ENCODE measurements at places on chromosomes 13 and 19.

DNA sequence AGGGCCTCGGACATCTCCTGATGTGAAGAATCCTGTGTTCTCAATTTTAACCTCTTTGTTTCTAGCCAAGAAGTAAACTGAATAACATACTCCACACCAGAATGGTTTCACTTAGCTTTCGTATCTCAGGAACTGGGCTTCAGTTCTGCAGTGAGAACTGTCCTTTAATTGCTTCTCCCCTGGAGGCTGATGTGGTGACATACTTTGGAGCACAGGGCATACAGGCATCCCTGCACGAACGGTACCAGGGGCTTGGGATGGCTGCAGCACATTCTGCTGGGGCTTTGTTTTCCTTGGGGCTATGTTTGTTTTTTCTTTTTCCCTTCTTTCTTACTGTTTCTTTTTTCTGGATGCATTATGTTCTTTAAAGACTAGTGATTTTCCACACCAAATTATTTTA, 230.5 kb downstream of the TM9SF2 start:
- no peak for DNase-seq

GRCh38 chr13:48201044-48201443, 32.0 kb upstream of the ITM2B start:
- DNase-seq, result no peak

DNA sequence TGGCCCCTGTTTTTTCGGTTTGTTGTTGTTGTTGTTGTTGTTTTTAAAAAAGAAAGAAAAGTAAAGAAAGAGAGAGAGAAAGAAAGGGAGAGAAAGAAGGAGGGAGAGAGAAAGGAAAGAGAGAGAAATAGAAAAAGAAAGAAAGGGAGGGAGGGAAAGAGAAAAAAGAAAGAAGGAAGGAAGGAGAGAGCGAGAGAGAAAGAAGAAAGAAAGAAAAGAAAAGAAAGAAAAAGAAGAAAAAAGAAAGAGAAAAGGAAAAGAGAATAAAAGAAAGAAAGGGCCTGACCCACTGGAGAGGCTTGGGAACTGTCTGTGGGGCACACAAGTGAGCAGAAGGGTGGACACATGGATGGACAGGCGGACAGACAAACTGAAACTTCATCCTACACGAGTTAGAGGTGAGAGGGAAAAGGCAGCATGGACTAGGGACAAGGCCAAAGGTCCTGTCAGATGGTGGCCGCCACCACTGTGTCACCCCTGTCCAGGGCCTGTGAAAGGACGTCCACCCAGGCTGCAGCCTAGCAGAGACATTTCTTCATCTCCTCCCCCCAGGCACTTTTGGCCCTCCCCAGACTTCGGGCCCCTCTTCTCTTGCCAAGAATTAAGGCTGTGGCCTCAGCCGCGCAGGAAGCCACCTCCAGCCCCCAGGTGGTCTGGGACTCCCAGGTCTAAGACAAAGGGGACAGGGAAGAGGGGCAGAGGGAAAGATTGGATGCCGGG, 9.1 kb upstream of the BCAM start:
- no peak for DNase-seq

DNA sequence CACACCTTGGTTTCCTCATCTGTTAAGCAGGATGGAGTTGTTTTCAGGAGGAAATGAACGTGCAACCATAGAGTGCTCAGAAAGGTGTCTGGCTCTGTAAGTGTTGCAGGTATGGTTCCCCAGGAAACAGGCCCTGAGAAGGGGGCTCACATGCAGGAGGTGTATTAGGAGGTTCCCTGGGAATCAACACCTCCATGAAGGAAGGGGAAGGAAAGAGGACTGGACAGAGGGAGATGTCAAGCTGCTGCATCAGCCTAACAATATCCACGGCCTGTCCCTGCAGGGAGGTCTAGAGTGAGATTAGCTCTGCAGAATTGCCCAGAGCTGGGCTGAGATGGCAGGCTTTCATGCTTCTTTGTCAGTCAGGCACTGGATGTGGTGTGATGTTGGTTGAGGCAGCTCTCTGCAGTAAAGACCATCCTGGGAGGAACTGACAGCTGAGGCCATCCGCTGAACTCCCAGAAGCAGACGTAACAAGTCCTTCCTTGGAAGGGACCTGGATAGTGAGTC, 373.3 kb downstream of the ZNF536 start:
- no peak for DNase-seq

- DNase-seq, result no peak
Measured at GRCh38 chr19:9850235-9850959, 15.3 kb downstream of the PIN1 start.

- DNase-seq, result peak; percentile 67
Measured at GRCh38 chr19:38634757-38635482, 12.5 kb upstream of the ACTN4 start.

DNA sequence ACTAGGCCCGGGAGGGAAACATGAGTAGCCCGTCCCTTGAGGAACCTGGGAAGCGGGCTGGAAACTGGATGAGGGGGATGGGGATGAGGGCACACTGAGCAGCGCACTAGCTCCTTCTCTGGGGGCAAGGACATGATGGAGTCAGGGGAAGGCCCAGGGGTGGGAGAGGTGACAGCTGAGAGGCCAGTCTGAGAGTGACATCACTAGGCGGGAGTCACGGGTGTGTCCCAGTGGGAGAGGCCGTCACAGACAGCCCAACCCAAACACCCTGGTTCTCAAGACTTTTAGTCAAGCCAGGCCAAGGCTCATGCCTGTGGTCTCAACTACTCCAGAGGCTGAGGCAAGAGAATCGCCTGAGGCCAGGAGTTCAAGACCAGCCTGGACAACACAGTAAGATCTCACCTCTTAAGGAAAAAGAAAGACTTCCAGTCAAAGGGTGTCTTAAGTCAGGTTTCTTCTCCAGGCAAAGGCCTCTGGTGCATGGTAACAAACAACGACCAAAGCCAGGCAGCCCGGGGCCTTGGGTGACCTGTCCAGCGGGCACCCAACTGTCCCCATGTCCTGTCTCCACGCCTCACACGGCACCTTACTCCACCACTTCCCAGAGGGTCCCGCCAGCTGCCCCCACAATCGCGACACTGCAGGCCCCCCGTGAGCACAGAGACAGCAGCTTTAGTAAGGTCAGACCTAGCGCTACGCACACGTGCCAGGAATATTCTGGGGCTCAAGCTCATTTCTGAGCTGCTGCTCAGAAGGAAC, 25.5 kb upstream of the TIMM44 start:
- no peak for DNase-seq

DNA sequence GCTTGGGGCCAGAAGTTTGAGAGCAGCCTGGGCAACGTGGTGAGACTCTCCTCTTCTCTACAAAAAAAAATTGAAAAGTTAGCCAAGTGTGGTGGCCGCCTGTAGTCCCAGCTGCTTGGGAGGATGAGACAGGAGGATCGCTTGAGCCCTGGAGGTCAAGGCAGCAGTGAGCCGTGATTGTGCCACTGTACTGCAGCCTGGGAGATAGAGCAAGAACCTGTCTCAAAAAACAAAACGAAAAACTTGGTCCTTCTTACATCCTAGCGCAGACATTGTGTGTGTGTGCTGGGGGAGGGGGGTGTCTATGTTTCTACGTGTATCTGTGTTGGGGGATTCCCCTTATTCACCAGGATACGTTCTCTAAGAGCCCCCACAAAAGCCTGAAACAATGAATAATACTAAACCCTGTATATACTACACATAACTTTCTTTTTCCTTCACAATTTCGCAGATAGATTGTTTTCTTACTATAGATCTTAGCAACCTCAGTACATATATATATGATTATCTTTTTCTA, 7.9 kb downstream of the AXL start:
- DNase-seq, result no peak

Measured in Daoy (cell line).